ENCODE measurements at places on chromosomes 2 and 18.

DNA sequence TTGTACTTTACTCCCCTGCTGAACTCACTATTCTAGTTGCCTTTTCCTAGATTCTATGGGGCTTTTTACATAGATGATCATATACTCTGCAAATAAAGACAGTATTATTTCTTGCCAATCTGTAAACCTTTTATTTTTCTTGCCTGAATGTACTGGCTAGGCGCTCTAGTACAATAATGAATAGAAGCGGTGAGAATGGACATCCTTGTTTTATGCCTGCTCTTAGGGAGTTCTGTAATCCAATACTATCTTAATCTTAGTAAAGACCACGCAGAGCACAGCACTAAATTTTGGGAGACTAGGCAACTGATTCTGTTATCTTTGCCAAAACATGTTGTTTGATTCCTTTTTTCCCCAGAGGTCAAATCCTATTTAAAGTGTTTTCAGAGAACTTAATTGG is 7.0 kb downstream of the KRCC1 start:
- no peak for DNase-seq

DNA sequence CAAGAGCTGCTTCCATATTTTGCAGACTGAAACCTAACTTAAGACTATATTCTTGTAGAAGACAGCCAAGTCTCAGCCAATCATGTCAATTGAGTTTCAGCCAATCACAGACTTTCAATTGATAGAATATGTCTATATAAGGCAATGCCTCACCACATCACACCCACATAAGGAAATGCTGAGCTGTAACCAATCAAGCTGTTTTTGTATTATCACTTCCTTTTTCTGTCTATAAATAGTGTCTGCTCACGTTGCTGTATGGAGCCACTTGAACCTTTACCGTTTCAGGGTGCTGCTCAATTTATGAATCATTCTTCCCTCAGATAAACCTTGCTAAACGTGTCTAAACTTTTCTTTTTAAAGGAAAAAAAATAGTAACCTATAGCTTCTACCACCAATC is 1554.4 kb upstream of the LRRTM1 start:
- DNase-seq = no peak

GRCh38 chr2:6920743-6921064 is 3.5 kb downstream of the RNF144A start:
- no peak for DNase-seq

GRCh38 chr18:35683021-35683420 is 101.5 kb downstream of the GALNT1 start:
- no peak for DNase-seq

- no peak for DNase-seq
Observed at GRCh38 chr2:113720167-113720566, 36.3 kb downstream of the SLC35F5 start.

GRCh38 chr18:54416436-54416835 is 58.7 kb downstream of the C18orf54 start:
- no peak for DNase-seq

DNA sequence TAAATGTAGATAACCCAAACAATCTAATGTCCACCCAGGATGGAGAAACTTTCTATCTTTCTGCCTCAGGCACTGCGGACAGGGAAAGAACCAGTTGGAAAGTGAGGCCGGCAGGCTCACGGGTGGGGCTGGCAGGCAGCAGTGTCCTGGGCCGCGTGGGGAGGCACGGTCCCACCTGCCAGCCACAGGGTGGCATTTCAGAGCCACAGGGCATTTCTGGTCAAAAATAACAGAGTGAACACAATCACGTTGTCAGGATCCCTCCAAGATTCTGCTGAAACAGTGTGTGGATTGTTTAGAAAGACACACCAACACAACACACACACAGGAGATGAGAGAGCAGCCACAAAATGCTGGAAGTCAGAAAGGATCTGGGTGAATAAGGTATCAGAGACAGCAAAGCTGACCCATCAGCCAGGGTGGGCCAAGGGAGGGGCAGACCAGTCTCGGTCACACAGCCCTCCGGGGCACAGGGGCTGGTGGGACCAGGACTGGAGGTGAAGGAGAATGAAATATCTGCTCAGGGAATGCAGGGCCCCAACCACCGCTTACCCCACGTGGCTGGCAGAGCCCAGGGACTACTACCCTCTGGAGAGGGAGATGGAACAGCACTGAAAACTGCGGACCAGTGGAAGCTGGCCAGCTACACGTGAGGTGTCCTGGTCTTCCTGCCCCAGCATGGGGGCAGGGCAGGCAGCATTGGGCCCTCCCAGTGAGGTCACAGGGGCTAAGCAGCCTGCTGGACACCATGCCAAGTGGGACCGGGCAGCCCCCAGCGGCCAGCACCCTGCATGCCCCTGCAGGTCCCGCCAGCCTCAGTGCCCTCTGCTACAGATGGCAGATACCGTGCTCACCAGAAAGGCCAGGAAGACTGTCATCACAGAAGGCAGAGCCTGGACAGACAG is 173.9 kb downstream of the HDAC4 start:
- no peak for DNase-seq

DNA sequence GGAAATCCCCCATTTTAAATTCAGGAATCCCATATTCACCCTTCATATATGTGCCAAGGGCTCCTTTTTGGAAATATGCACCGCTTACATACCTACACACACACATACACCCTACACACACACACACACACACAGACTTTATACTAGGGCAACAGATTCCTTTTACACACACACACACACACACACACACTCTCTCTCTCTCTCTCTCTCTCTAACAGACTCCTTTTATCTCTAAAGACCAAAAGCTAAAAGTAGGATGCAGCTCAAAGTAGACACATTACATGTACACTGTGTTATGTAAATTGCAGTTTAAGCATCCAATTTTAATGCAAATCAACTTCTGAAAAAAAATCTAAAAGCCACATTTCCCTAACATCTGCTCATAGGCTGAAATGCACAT is 130.9 kb upstream of the CAPN13 start:
- DNase-seq = no peak

DNA sequence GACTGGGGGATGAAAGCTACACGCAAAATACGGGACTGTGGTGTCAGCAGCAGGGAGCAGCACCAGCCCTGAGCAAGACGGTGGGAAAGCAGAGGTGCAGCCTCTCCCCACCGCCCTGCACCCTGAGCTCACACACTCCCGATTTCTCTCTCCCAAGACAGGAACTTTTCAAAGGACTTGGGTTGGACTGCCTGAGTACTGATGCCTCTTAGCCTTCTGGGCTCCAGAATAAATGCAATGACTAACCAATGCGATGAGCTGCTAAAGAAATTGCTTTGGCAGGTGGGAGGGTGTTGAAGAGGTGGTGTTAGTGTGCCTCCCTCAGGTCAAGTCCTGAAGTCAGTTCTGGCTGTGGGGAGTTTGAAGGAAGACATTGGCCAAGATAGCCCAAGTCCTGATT is 9.6 kb downstream of the TRIM54 start:
- DNase-seq = no peak

DNA sequence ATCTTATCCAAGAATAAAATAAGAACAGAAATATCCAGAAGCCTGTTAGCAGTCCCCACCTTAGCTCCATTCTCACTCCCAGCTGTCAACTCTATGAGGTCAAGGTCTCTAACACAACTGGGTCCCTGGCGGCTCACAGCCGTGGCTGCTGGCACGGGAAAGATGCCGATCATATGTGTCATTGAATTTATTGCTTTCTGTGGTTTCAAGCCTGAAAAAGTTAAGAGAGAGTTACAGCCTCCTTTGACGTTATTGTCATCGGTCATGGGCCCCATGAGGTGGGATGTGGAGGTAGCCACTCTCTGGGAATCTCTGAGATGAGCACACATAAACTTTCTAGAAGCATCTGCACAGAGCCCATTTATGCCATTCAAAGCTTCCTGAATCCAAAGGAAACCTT is 28.7 kb upstream of the CABLES1 start:
- DNase-seq = no peak

- DNase-seq = no peak
Observed at GRCh38 chr2:191836853-191837769, 9.8 kb downstream of the CAVIN2 start.

DNA sequence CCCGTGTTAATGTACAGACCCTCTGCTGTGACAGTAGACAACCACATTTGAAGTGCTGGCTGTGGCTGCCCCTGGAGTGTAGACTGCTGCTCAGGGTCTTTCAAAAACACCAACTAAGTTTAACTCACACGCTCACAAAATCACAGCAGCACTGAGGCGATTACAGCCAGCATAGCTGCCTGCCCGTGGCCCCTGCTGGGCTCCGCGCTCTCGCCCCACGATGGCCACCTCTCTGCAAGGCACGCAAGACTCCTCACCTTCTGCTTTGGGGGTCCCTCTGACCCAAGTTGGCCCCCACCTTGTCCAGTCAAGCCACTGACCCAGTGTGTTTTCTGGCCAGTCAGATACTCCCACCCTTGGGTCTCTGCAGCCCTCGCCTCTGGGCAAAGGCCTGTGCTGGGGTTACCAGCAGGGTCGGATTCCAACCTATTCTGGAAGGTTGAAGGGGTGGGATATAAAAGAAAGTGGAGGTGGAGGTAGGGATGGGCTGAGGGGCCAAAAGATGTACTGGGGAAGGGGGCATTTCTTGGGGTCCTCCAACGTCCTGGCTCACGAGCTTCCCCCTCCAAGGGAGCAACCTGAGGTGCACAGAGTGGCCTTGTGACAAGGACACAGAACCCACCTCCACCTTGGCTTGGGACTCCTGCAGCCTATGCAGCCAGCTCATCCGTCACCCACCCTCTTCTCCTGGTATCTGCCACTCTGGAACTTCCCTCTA is 2.9 kb upstream of the B3GNT7 start:
- DNase-seq = no peak

- no peak for DNase-seq
Observed at GRCh38 chr2:233999182-233999581, 51.3 kb upstream of the SPP2 start.

DNA sequence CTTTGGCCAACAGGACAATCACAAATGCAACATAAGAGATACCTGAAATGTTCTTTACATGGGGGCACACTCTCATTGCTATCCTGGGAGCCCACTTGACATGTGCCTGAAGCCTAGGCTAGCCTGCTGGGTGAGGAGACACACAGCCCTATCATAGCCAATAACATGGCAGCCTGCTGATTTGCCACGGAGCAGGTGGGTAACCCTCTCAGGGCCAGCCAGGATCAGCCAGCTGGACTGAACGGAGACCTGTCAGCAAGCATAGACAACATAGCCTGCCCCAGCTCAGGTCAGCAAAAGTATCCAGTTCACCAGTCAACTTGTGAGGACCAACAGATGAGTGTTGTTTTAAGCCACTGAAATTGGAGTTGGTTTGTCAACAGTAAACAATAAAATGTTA is 566.5 kb downstream of the DCDC2C start:
- DNase-seq = no peak

DNA sequence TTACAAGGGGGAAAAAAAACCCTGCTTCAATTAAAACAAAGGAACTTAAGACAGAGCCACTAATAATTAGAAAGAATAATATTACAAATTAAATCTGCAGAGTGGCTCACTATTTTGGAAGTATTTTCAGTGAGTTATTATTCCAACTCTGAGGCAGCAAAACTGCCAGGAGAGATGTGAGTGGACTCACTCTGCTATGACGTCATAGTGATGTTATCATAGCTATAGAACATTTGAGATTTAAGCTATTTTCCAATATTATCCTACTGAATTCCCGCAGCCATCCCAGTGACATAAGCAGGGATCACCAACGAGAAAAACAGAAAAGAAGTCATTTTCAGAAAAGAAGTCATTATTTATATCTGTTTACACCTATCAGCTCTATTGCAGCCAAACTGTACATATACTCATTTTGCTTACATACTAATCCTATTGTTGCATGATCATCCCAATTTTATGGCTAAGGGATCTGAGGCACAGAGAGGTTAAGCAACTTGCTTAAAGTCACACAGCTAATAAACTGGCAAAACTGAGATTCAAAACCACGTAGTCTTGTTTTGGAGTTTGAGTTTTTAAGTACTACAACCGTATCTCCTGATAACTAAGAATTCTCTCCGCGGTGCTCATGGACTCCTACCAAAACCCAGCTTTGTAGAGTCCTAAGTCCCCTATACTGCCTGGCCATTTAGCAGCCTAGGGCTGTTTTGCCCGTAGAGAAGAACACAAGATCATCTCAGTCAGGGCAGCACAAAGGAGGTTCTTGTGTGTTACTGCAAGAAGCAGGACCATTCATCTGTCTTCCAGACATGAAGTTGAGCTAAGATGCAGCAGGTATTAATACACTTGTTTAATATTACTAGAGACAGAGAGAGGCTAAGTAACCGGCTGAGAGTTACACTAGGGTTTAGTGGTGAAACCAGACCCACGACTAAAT is 299.8 kb downstream of the TCF4 start:
- no peak for DNase-seq

GRCh38 chr2:40343902-40344301 is 108.0 kb downstream of the SLC8A1 start:
- no peak for DNase-seq

DNA sequence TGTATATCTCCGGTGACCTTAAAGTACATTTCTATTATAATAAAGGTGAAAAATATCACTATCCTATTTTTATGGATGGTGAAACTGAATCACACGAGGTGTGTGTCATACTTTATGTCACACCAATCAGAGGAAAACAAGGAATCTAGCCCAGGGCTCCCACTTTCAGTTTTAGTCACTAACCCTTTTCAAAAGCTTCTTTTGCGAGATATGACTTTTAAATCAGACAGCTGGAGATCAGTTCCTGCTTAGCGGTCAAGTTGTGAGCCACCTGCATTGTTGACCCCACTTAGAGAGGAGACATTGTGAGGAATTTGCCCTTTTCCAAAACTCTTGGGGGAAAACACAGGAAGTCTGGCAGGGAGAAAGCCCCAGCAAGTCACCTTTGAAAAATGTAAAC is 70.5 kb downstream of the CPS1 start:
- no peak for DNase-seq

DNA sequence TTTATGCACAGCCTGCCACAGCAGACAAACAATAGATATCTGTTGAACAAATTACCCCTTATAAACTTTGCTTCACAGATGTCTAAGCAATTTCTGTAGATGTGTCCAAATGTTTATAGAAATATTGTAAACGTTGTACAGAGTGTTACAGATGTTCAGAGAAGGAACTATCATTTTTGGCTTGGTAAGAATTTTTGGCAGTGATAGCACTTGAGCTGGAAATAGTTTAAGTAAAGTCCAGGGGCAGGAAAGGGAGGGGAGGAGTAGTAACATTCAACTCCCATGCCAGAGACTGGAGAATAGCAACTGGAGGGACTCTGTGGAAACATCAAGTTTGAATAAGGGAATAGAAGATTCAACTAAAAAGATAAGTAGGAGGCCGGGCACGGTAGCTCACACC is 4.4 kb downstream of the PTRHD1 start:
- no peak for DNase-seq

DNA sequence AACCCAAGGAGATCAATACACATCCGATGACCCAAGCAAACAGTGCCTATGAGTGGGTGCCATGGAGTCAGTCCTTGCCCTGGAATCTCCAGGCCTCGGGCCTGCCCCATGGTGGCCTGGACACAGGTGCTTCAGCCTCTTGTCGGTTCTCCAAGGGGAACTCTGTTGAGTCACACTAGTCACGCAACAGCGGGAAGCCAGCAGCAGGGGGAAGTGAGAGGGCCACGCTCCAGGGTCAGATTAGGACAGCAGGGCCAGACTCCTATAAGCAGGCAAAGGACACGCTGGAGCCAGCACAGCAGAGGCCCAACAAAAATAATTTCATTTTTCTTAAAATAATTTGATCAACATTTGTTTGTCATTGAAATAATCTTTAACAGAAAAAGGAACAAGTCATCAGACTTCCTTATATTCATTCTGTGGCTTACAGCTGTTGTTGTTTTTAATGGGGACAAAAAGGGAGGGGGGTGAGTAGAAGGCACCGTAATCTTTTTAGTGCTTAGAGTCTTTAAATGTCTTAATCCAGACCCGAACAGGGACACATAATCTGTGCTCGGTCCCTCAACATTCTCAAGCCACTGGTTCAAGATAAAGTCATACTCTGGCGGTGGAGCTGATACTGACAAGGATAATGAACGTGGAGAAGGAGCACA is 16.4 kb upstream of the ARMC9 start:
- DNase-seq = no peak
